ENCODE measurements at places on chromosomes 13 and 19. TPM values are rescaled to one million over a fixed set of nuclear protein-coding genes. Genes with fewer than 3 reads are reported as not detected.
A peak's percentile ranks its signal among the peaks of the same experiment; 100 is the strongest.

GRCh38 chr19:5578097-5578846 lies 10.5 kb upstream of the TINCR start:
- no peaks in the 10 kb centered on the region for H3K27me3 ChIP-seq
- H3K36me3 ChIP-seq: peaks cover 3% of the 10 kb centered on the region
- H3K27ac ChIP-seq: peak overlapping the region; percentile 92

Gene CRTC1
- 20.2 TPM for total RNA-seq

Gene CGB5
- total RNA-seq: not detected

Gene YJEFN3
- total RNA-seq: 23.2 TPM

GRCh38 chr13:105567951-105568525 lies 967.4 kb downstream of the EFNB2 start:
- no peaks in the 10 kb centered on the region for H3K36me3 ChIP-seq
- DNase-seq: no peak
- H3K27me3 ChIP-seq: no peaks in the 10 kb centered on the region
- H3K27ac ChIP-seq: no peak overlapping the region
- no peak overlapping the region for H3K4me3 ChIP-seq

GRCh38 chr13:112842931-112843391 lies 126.1 kb upstream of the MCF2L start:
- H3K27ac ChIP-seq: no peak overlapping the region
- no peak for DNase-seq
- peaks cover 4% of the 10 kb centered on the region for H3K4me1 ChIP-seq

GRCh38 chr19:5686326-5686646 lies 3.8 kb upstream of the RPL36 start:
- H3K4me3 ChIP-seq: peak overlapping the region; percentile 84
- no peaks in the 10 kb centered on the region for H3K27me3 ChIP-seq
- peaks cover 6% of the 10 kb centered on the region for H3K36me3 ChIP-seq
- H3K4me1 ChIP-seq: peaks cover 13% of the 10 kb centered on the region

DNA sequence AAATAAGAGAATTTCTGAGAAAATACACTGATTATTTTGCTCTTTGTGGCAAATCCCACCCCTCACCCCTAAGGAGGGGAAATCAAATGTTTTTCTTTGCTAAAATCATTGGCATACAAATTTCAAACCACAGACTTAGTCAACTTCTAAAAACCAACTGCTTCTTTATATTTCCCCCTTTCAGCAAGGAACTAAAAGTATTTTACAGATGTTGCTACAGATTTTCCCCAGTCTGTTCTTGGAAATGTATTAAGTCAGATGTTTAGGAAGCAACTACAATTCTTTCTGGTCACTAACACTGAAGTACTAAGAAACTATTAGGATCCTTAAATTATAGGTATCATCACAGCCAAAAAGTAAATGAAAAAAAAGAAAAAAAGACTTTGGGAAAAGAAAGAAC lies 6.9 kb downstream of the MTMR6 start:
- no peak overlapping the region for H3K4me3 ChIP-seq
- no peak overlapping the region for H3K27ac ChIP-seq
- peaks cover 4% of the 10 kb centered on the region for H3K36me3 ChIP-seq
- H3K27me3 ChIP-seq: no peaks in the 10 kb centered on the region

DNA sequence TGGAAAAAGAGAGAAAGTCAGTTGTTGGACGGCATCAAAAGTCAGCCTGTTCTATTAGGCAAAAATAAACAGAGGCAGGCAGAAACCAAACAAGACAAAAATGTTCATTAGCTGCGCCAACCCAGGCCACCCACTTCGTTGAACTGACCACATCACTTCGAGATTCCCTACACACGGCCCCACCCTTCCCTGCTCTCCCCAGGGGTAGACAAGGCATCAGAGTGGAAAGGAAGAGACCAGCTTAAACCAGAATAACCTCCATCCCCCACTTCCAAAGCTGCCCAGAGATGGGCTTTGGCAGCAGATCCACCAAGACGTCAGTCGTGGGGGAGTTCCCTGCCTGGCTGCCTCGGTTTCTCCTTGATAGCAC lies 204.6 kb upstream of the TSHZ3 start:
- H3K4me3 ChIP-seq: no peak overlapping the region
- DNase-seq: no peak
- no peaks in the 10 kb centered on the region for H3K4me1 ChIP-seq
- no peaks in the 10 kb centered on the region for H3K36me3 ChIP-seq

Gene RPS15
- 1,344 TPM for total RNA-seq

Gene MTUS2
- total RNA-seq: 4.1 TPM

Gene TYROBP
- total RNA-seq: not detected

GRCh38 chr19:17950310-17951156 lies 16.4 kb upstream of the KCNN1 start:
- no peak for DNase-seq
- peaks cover 20% of the 10 kb centered on the region for H3K4me1 ChIP-seq
- no peaks in the 10 kb centered on the region for H3K36me3 ChIP-seq
- H3K27ac ChIP-seq: peak overlapping the region; percentile 95
- peaks cover 33% of the 10 kb centered on the region for H3K27me3 ChIP-seq

- no peaks in the 10 kb centered on the region for H3K36me3 ChIP-seq
- H3K27ac ChIP-seq: no peak overlapping the region
- no peak for DNase-seq
- H3K4me1 ChIP-seq: no peaks in the 10 kb centered on the region
These were observed 14.6 kb downstream of the ACER1 start for GRCh38 chr19:6318772-6319171.

DNA sequence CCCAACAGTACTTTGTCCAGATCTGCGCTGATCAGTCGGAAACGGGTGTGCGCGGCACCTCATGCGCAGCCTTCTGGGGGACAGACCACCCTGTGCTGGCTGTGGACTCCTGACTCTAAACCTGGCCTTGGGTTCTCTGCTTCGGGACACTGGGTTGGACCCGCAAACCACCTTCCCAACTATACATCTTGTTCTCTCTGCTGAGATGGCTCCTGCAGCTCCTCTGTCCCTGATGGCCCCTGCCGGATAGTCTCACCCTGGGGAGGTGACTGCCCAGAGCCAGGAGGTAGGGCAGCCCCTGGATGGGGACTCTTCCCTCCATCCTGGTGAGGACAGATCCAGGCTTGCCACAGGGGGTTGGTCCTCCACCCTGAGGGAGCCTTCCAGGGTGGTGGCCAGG lies 23.3 kb downstream of the RFX1 start:
- H3K27ac ChIP-seq: no peak overlapping the region
- no peak for DNase-seq
- H3K4me1 ChIP-seq: peaks cover 11% of the 10 kb centered on the region
- H3K27me3 ChIP-seq: no peaks in the 10 kb centered on the region
- no peak overlapping the region for H3K4me3 ChIP-seq

Gene GPR12
- 0.14 TPM for total RNA-seq

GRCh38 chr19:33849551-33850147 lies 53.0 kb downstream of the KCTD15 start:
- H3K27me3 ChIP-seq: no peaks in the 10 kb centered on the region
- no peaks in the 10 kb centered on the region for H3K36me3 ChIP-seq
- no peak overlapping the region for H3K27ac ChIP-seq
- no peaks in the 10 kb centered on the region for H3K4me1 ChIP-seq
- no peak overlapping the region for H3K4me3 ChIP-seq

DNA sequence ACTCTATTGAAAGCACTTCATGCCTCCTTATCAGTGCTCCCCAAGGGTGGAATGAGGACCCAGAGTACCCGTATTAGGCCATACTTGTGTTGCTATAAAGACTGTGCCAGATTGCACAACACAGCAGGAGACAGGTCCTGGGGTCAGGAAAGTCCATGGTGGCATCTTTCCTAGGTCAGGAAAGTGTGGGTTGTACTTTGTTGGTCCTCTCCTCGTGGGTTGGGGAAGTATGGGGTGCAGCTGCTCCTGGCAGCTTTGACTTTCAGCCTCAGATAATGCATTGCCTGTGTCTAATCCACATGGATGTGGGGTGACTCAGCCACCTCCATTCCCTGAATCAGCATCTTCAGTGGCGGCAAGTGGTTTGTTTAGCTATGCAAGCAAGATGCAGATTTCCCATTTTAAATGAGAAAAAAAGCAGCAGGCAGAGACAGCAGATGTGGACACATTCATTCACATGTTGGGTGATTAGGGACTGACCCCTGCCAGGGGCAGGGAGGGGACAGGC lies 8.4 kb upstream of the CYP2B6 start:
- H3K4me3 ChIP-seq: no peak overlapping the region
- H3K4me1 ChIP-seq: no peaks in the 10 kb centered on the region
- H3K27ac ChIP-seq: no peak overlapping the region

DNA sequence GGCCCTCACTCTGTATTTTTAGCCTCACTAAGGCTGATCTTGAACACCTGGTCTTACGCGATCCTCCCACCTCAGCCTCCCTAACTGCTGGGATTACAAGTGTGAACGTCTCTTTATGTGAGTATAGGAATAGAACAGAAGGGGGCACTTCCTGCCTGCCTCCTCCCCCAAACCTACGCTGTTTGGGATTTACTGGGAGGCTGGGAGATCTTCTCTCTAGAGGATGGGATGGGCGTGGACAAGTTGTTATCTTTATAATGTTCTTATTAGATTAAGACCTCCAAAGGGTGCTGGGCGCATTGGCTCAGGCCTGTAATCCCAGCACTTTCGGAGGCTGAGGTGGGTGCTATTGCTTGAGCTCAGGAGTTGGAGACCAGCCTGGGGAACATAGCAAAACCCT lies 2.9 kb upstream of the CSNK1G2 start:
- DNase-seq: no peak
- H3K4me1 ChIP-seq: peaks cover 12% of the 10 kb centered on the region
- no peaks in the 10 kb centered on the region for H3K36me3 ChIP-seq
- no peaks in the 10 kb centered on the region for H3K27me3 ChIP-seq
- no peak overlapping the region for H3K27ac ChIP-seq

DNA sequence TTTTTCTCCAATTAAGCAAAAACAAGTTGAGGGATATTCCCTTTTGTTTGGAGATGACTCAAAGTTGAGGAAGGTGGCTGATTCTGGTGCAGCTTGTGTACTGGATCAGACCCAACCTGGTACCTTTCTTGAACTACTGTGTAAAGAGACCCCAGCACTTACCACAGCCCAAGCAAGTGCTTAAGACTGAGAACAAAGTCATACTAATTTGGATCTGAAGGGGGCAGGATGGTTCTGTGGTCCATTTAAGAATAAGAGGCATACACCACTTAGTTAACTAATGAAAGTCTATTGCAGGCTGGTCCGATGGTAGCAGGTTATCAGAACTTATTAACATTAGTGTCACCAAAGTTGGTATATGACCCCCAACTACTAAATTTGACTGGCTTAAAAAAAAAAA lies 6.3 kb downstream of the THSD1 start:
- no peaks in the 10 kb centered on the region for H3K4me1 ChIP-seq
- DNase-seq: no peak
- H3K27ac ChIP-seq: no peak overlapping the region
- H3K36me3 ChIP-seq: no peaks in the 10 kb centered on the region
- H3K27me3 ChIP-seq: peaks cover 26% of the 10 kb centered on the region

Gene ASPDH
- not detected for total RNA-seq

- peaks cover 47% of the 10 kb centered on the region for H3K36me3 ChIP-seq
- peak overlapping the region; percentile 68 for H3K4me3 ChIP-seq
- DNase-seq: no peak
- peaks cover 11% of the 10 kb centered on the region for H3K4me1 ChIP-seq
- H3K27ac ChIP-seq: no peak overlapping the region
- H3K27me3 ChIP-seq: no peaks in the 10 kb centered on the region
These were observed 2.2 kb downstream of the ZNF100 start for GRCh38 chr19:21765151-21765550.

GRCh38 chr13:54433493-54434206 lies 1405.0 kb downstream of the OLFM4 start:
- H3K36me3 ChIP-seq: no peaks in the 10 kb centered on the region
- H3K27me3 ChIP-seq: no peaks in the 10 kb centered on the region
- H3K27ac ChIP-seq: no peak overlapping the region
- H3K4me3 ChIP-seq: no peak overlapping the region

DNA sequence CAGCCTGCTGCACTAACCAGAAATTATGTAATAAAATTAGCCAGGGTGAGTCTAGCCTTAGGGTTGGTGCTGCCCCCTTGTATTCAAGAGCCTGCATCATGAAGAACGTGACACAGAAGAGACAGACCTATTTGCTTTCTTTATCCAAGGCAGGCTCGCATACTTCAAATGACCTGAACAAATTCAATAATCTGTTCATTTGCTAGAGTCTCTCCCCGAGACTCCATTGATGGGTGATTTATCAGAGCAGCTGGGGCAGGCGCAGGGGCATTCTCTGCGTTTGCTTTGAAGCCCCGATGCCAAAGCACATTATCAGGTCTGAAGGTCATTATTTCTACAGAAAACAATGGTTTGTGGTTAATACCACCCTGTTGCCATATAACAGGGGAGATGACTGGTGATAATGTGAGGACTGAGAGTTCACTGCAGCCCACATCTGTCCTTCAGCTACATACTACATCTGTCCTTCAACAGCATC lies 520.3 kb downstream of the DIAPH3 start:
- no peak overlapping the region for H3K4me3 ChIP-seq
- no peaks in the 10 kb centered on the region for H3K36me3 ChIP-seq
- no peak for DNase-seq
- H3K27me3 ChIP-seq: peaks cover 13% of the 10 kb centered on the region
- H3K4me1 ChIP-seq: peaks cover 24% of the 10 kb centered on the region

DNA sequence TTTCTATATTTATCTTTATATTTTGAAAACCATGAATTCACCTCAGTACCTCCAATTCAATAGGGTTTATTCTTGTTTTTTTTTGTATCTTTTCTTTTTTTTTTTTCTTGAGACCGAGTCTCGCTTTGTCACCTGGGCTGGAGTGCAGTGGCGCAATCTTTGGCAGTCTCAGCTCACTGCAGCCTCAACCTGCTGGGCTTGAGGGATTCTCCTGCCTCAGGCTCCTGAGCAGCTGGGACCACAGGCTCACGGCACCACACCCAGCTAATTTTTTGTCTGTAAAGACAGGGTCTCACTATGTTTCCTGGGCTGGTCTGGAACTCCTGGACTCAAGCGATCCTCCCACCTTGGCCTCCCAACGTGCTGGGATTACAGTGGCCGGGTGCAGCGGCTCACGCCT lies 23.1 kb upstream of the EVI5L start:
- DNase-seq: no peak
- no peak overlapping the region for H3K27ac ChIP-seq
- no peaks in the 10 kb centered on the region for H3K4me1 ChIP-seq
- H3K4me3 ChIP-seq: no peak overlapping the region
- no peaks in the 10 kb centered on the region for H3K36me3 ChIP-seq
- peaks cover 5% of the 10 kb centered on the region for H3K27me3 ChIP-seq

Gene ZNF584
- total RNA-seq: 10.1 TPM

Gene S1PR4
- not detected for total RNA-seq

DNA sequence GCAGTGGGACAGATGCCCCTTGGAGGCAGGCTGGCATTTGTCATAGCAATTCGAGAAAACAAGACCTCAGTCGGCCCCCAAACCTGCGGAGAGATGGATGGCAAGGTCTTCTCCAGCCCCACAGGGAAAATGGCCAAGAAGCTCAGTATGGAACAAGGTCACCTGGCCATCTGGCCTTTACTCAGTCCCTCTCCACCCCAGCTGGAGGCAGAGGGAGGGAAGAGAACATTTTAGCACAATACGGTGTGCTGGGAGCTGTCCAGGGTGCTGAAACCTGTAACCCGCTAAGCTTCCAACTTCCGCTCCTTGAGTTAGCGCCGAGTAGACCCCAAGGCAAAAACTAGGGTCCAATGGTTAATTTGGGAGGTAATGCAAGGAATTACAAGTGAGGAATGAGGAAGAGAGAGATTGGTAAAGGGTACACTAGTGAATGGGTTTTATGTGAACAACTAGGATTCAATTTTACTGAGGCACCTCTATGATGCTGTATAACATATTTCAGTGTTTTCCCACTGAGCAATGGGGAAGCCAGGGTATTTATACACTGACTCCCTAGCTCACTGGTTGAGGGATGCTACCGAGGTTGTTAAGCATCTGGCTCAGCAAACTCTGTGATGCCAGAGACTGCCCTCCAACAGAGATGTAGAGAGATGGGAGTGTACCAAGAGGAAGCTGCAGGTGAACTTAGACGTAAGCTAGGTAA lies 64.3 kb downstream of the CACNA1A start:
- no peaks in the 10 kb centered on the region for H3K36me3 ChIP-seq
- no peaks in the 10 kb centered on the region for H3K4me1 ChIP-seq
- no peaks in the 10 kb centered on the region for H3K27me3 ChIP-seq
- no peak overlapping the region for H3K4me3 ChIP-seq
- DNase-seq: peak; percentile 72
